ENCODE measurements at places on chromosomes 16 and 17.
A peak's percentile ranks its signal among the peaks of the same experiment; 100 is the strongest.

DNA sequence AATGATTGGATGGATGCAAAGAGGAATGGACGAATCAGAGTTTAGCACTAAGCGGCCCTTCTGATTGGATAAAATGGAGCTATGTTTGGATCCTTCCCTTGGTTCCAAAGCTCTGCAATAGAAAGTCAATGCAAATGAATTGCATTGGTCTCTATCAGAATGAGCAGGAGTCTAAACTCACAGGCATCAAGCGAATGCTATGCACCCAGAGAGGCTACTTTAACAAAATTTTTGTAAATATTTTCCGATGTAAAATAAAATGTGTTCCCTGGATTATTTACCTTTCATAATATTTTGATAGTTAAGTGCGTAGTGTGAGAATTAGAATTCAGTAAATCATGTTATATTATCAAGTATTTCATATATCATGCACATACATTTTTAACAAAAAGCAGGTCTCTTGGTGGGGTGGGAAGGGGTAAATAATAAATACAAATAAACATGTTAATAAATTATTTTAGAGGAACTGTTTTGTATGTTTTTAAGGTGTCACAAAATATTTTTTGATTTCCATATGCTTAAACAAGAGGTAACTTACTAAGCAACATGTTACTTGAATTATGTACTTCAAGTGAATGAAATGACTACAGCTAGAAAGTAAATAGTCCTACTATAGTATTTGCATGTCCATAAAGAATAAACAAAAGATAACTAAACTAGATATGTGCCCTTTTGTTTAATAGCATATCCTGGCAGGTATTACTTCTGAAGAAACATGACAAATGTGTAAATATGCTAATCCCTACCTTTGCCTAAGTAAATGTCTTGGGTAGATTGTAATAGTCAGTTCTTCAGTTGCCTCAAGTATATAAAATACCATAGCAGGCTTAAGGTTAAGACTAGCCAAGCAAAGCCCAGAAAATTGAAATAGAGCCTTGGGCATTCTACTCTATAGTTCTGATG lies 4.4 kb upstream of the UNK start:
- no peak for DNase-seq

- no peak for DNase-seq
These were observed 6.3 kb downstream of the TPPP3 start for GRCh38 chr16:67386861-67387455.

DNA sequence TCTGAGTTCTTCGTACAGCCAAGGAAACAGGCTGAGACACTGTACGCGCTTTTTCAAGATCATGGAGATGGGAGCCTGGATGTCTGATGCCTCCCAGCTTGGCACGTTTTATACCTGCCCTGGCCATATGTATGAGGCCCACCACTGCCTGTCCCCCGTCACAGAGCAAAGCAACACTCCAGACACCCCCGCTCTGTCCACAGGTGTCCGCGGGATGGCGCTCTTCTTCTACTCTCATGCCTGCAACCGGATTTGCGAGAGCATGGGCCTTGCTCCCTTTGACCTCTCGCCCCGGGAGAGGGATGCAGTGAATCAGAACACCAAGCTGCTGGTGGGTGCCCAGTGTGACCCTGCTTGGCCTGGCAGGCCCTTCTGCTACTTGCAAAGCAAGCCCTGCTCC lies 39.8 kb upstream of the POLR3E start:
- DNase-seq, result no peak

DNA sequence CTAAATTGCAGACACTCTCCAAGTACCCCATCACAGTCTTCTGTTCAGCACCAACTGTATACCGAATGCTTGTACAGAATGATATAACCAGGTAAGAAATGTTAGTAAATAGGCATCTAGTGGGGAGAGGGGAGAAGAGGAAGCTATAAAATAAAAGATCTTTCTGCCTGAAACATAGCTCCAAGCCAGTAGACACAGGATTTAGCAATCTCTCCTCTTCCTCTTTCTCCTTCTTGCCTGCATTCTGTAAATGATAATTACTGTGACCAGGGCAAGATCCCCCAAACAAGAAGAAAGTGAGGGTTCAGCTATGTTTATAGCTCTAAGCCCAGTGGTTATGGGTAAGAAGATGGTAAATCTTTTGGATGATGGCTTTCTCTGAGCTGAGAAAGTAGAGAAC lies 17.9 kb downstream of the ACSM3 start:
- DNase-seq, result no peak

DNA sequence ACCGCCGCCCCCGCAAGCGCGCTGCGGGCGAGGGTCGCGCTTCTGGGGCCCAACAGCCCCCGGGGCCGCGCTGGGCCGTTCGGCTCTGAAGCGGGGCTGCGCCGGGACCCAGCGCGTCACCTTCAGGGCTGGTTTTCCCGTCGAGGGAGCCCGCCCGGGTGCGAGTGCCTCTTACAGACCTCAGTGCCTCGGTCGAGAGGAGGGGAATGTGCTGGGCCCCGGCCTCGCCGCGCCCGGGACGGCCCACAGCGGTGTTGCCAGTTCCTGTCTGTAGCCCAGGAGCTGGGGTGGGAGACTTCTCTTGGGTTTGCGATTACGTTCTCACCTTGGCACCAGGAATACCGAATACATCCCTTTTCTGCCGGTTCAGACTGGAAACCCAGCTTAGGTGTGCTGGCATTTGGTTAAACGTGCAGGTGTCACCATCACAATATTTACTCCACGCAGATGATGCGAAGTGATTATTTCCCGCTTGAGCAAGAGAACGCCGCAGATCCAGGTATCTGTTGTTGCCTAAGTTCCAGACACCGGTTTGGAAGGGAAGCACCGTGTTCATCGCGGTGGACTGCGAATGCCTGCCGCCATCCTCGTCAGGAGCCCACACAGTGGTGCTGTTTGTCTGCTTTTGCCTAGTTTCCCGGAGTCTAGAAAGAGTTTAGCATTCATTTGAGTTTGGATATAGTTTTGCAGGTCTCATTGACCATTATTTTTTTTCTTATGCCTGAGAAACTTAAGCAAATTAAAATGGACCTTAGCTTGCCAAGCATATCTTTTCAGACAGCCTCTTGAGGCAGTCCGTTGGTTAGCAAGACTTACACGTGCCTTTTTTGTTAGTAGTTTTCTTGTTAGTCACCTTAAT lies 914 bp downstream of the MAP1LC3B start:
- peak; percentile 68 for DNase-seq

GRCh38 chr16:78836802-78837491 lies 737.5 kb downstream of the WWOX start:
- DNase-seq, result no peak

GRCh38 chr16:79715061-79715460 lies 114.5 kb upstream of the MAF start:
- DNase-seq, result no peak

DNA sequence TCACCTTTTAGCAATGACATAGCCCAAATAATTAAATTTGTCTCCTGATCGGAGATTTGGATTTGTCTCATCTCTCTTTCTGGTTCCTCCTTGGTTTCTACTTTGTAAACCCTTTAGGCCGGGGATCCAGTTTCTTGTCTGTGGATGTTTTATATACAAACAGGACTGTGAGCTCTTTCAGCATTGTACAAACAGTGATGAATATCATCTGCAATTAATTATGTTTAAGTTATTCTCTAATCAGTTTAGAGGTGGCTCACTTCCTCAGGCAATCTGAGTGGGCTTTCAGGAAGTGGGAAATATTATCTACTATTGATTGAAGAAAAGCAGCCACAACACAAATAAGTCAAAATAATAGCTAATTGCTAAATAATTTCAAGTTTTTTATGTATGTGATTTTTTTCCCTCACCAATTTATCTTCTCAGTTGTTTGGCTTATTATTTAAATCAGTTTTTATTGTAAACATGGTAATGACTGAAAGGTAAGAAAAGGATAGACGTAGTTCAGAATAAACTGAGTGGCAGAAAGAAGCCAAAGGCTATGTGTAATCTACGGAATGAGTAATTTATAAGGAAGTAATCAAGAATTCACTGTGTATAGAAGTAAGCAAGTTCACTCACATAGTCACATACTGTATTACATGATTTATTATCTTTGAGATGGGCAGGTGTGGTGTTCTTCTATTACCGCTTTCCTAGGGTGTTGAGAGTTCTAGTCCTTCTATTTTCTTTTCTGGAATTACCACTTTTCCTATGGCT lies 3.4 kb upstream of the ABCC11 start:
- DNase-seq, result no peak

DNA sequence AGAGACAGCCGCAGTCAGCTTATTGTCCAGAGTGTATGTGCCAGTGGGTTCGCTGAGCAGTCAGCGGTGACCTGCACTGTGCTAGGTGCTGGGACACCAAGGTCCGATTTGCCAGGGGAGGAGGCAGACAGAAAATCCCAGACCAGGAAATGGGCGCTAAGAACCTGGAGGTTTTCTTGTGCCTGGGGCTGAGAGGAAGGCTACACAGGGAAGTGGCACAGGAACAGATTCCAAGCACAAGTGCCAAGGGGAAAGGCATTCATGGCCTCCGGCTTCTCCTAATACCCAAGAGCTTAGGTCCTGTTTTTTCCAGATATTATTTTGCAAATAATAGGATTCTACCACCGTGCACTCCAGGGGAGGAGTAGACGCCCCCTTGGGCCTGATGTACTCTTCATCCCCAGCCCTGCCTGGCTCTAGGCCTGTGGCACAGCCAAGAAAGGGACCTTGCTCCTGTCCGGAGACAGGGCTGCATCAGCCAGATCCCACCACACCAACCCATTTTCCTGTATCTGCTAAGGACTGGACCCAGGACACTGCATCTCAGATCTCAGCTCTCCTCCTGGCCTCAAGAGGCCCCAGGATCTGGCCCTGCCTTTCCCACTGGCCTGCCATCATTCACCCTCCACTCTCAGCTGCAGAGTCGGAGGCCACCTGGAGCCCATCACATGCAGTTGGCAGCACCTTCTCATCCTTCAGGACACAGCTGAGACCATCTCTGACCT lies 187.2 kb downstream of the NTN1 start:
- no peak for DNase-seq

DNA sequence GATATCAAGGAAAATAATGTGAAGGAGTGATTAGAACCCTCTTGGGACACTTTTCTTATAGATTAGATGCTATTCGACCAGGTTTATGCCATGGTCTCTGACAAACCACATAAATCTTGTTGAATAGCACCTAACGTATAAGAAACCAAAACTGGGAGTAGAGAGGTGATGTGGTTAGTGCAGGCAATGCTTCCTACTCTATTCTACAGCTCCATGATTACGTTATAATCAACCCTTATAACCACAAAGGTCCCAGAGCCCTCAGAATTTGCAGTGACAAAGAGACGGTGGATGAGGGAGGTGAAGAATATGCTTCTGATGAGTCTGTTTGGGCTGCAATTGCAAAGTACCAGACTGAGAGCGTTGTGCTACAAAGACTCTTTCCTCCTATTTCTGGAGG lies 78.4 kb downstream of the ARHGAP44 start:
- DNase-seq, result no peak

DNA sequence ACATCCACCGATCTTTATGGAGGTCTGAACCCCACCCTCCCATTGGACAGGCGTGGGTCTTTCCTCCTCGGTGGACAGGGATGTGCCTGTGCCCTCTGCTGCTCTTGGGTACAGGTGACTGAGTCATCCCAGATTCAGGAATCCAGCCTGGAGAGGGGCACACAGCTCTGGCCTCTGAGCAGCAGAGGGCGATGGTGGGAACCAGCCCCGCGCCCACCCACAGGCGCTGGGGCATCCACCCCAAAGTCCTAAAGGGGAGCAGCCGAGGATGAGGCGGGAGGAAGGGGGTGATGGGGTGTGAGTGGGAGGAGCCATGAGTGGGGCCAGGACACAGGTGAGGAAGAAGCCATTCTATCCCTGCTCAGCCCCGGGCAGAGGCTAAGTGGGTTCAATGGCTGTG lies 35.0 kb downstream of the ENGASE start:
- DNase-seq, result no peak

GRCh38 chr16:57689762-57690558 lies 4.6 kb upstream of the DRC7 start:
- no peak for DNase-seq

DNA sequence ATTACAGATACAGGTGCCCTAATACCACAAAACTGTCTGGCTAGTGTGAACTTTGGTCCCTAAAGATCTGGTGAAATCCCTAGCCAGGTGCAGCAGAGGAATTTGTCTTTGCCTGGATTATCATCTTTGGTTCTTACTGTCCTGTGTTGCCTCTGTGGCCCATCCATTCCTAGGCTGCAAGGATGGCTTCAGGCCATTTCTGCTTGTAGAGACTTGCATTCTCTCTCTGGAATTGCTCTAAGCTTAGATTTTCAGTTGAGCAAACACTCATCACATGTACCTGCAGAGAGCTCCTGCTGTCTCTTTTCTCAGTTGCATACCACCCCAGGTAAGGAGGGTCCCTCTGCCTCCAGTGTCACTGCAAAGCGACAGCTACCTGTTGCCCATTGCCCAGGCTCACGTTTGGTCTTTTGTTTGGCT lies 114.9 kb downstream of the PRKCA start:
- DNase-seq, result no peak

DNA sequence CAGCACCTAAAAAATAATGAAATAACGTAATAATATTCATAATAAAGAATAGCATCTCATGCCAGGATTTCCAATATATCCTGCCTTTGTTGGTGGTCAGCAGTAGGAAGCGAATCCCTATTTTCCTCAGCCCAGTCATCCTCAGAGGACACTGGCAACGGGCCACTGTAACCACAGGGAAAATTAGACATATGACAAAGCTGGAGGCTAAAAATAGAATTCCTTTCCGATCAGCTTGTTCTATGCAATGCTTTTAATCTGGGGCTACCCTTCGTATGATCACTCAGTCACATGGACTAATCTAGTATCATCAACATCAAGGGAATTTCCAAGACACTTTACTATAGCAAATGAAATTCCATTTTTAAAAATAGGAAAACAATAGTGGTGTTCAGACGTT lies 246.9 kb upstream of the KCNJ16 start:
- DNase-seq, result no peak

- DNase-seq, result peak; percentile 78
These were observed 1.1 kb downstream of the VAT1 start for GRCh38 chr17:43020789-43021740.

- DNase-seq, result no peak
These were observed 1.3 kb downstream of the ZNF652 start for GRCh38 chr17:49360796-49361128.

DNA sequence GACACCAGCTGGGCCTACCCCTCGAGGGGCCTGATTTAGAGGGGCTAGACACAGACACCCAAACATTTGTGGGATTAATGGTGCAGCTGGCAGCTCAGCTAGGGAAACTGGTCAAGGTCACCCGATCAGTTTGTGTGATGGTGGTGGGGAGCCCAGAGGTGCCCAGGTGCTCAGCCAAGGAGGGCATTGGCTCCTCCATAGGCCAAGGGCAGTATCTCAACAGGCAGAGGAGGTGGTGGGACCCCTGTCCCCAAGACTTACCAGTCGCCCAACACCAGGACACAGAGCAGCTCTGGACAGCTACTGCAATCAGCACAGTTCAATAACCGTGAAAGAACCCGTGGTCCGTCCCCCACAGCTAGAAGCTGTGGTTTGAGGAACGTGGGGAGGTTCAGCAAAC lies 120.9 kb downstream of the C16orf78 start:
- no peak for DNase-seq

- DNase-seq, result peak; percentile 32
These were observed 122.4 kb downstream of the USP31 start for GRCh38 chr16:23026784-23027362.

DNA sequence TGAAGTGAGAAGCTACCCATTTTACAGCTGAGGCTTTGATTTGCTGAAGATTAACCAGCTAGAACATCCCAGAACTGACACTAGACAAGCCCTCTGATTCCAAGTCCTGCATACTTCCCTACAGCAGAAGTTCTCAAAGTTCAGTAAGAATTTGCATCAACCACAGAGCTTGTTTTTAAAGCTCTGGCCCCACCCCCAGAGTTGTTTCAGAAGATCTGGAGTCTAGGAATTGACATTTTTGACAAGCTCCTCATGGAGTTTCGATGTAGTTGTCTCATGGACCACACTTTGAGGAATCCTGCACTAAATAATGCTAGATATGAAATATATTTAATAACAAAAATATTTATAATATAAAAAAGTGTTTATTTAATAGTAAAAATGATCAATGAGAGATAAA lies 120.3 kb upstream of the ADAMTS18 start:
- no peak for DNase-seq

Measured in retina (tissue), 1 donor.